ENCODE measurements at places on chromosomes 1 and 21.

DNA sequence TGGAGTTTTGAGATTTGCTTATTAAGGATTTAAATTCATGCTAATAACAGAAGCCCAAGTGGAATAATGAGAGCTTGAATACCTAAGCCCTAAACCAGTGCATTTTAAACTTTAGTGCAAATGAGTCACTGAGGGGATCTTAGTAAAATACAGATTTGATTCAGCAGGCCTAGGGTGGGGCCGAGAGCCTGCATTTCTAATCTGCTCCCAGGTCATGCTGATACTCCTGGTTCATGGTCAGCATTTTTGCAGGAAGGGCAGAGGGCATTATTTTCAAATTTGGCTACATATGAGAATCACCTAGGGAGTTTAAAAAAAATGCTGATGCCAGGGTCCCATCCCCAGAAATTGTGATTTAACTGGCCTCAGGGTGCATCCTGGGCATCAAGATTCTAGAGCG lies 39.3 kb downstream of the DNTTIP2 start:
- DNase-seq = no peak

DNA sequence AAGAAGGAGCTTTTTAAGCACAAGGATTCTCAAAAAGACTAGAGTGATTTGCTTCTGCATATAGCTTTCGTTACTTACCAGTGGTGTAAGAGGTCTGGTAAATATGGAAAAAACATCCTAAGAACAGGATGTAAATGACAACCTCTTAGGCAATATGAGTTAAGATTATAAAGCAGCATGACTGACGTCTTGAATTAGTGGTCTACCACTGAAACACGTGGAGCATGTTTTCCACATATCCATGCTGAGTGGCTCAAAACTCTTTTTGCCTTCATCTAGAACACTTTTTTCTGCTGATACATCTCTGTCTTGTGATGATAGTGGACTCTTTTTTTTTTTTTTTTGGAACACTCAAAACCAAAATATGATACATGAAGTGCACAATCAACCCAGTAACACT lies 44.6 kb downstream of the RCAN1 start:
- DNase-seq = no peak

DNA sequence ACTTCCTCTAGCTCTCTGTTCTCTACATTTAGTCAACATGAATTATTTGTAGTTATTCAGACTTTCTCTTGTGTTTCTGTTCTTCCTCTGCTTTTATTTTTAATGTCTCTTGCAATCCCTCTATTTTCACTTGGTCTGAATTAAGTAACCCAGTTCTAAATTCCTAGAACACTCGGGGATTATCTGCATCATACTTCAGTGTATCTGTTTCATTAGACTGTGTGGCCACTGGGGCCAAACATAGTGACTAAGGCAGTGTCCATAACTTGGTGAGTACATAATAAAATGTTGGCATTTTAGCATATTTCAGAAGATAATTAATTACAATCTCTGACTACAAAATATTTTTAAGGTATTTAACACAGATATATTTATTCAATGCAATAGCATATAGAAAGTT lies 1087.2 kb upstream of the B3GALT2 start:
- no peak for DNase-seq

- DNase-seq = peak; percentile 98
Measured at GRCh38 chr1:203861379-203862184, at the start of gene SNRPE. Gene SNRPE (plus strand): TSS chr1:203861599. CDS start chr1:203861660, 61 bp downstream.
